ENCODE measurements at places on chromosomes 11 and 22.

GRCh38 chr11:61309141-61309540, 14.0 kb upstream of the VWCE start:
- no peak for DNase-seq

- DNase-seq = no peak
Measured at GRCh38 chr11:61771985-61772455, 19.6 kb downstream of the MYRF start.

DNA sequence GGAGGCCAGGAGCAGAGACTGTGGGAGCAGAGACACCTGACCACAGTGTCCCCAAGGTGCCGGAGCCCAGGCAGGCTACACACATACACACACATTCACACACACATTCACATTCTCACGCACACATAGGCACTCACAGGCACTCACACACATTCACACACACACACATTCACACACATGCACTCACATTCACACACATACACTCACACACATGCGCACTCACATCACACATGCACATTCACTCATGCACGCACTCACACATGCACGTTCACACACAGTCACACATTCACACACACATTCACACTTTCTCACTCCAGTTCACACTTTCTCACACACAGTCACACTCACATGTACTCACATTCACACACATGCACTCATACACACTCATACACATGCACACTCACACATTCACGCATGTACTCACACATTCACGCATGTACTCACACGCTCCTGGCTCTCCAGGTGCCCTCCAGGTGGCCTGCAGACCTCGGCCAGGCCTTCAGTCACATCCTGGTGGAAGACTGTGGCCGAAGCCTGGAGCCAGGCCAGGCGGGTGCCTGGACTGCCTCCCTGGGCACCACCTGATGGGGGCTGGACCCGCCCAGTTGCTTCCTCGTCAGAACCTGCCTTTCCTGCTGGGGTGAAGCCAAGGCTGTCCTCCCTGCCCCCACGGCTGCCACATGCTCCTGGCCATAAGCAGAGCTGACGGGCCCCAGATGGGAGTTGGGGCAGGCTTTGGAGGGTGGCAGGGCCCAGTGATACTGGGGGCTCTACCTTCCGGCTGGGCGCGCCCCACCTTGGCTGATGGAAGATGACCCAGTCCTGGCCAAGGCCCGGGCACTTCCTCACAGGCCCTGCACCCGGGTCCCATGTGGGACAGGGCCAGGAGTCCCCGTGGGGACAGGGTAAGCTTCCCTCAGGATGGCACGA, 89.5 kb downstream of the WNT7B start:
- peak; percentile 51 for DNase-seq

DNA sequence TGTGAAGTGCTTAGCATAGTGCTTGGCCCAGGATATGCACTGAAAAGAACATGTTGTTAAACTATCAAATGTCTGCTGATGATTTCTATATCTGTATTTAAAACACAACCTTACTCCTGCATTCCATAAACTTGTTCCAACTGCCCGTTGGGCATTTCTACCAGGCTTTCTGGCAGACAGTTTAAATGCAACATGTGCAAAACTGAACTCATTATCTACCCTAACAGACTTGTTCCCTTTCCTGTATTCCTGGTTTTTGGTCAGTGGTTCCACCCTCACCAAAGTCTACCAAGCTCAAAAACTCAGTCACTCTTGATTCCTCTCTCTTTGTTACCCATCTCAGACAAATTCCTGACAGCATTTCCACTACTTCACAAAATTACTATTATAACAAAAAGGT, 6.5 kb upstream of the RAB38 start:
- no peak for DNase-seq

DNA sequence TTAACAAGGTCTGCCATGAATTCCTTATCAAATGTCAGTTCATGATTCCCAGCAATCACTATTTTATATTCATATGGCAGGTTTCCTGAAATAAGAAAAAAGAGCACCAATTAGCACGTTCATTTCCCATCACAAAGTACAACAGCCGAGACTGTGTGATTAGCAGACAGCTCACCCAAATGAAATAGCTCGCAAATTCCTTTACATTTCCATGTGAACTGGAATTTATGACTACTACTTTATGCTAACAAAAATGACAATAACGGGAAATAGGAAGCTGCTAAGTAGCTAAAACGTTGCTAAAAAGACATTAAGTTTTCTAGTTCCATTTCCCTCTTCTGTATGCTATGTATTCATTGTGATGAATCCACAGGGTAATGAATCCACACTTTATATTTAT, 90.7 kb downstream of the MPPED2 start:
- DNase-seq = no peak

GRCh38 chr22:26632422-26633155, 10.8 kb downstream of the CRYBA4 start:
- no peak for DNase-seq

GRCh38 chr11:11373934-11374333, 20.9 kb upstream of the CSNK2A3 start:
- no peak for DNase-seq

- no peak for DNase-seq
Measured at GRCh38 chr22:24423519-24424000, 3.8 kb upstream of the ADORA2A start.
